ENCODE measurements at places on chromosomes 5 and 9.
A peak's percentile ranks its signal among the peaks of the same experiment; 100 is the strongest.

GRCh38 chr9:38344566-38345324 lies 47.8 kb upstream of the ALDH1B1 start:
- ATAC-seq = no peak

- ATAC-seq = no peak
These were observed 5.5 kb downstream of the ADRB2 start for GRCh38 chr5:148831590-148832565.

- ATAC-seq = no peak
These were observed 103.1 kb upstream of the TSLP start for GRCh38 chr5:110968246-110969005.

DNA sequence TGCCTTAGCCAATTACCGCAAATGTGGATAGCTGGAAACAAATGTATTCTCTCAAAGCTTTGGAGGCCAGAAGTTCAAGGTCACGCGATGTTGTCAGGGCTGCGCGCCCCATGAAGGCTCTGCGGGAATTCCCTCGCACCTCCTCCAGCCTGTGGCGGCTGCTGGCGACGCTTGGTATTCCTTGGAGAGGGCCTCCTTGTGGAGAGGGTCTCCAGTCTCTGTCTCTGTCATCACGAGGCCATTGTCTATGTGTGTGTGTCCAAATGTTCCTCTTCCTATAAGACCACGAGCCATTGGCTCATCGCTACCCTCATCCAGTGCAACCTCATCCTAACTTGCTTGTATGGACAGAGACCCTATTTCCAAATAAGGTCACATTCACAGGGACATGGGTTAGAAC lies 97.5 kb downstream of the ANKRD33B start:
- no peak for ATAC-seq

DNA sequence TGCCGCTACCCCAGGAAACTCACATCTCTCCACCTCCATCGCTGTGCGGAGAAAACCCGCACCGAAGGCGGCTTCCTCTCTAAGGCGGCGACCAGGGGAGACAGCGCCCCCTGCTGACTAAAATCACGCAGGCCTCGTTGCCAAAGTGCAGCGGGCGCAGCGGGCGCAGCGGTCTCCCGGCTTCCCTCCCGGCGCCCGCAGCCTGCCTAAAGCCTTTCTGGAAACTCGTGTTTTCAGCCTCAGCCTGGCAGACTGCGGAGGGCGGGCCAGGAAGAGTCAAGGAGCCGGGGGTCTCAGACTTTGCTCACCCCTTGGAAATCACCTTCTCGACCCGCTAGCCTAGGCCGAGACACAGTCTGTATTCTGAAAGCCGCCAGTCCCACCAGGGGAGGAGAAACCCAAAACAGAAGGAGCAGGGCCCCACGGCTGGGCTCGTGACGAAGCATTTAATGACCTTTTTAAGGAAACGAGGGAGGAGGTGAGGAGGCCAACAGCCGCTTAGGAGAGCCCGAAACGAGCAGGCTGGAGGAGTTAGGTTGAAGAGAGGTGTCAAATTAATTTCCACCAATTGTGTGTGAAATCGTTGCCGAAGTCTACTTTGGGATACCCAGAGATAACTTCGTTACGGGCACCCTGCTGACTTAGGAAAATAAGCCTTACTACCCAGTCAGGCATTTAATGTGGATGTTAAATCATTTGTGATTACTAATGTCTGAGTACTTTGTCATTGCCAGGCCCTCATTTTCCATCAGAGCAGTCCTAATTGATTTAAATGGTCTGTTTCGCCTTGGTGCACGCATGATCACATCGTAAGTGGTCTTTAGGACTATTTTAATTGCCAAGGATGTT lies 7.3 kb upstream of the FOXB2 start:
- peak; percentile 64 for ATAC-seq

- ATAC-seq = no peak
These were observed 66.6 kb upstream of the TAF11L2 start for GRCh38 chr5:17431272-17432050.

GRCh38 chr5:164860896-164861295 lies 1355.5 kb downstream of the MAT2B start:
- no peak for ATAC-seq

DNA sequence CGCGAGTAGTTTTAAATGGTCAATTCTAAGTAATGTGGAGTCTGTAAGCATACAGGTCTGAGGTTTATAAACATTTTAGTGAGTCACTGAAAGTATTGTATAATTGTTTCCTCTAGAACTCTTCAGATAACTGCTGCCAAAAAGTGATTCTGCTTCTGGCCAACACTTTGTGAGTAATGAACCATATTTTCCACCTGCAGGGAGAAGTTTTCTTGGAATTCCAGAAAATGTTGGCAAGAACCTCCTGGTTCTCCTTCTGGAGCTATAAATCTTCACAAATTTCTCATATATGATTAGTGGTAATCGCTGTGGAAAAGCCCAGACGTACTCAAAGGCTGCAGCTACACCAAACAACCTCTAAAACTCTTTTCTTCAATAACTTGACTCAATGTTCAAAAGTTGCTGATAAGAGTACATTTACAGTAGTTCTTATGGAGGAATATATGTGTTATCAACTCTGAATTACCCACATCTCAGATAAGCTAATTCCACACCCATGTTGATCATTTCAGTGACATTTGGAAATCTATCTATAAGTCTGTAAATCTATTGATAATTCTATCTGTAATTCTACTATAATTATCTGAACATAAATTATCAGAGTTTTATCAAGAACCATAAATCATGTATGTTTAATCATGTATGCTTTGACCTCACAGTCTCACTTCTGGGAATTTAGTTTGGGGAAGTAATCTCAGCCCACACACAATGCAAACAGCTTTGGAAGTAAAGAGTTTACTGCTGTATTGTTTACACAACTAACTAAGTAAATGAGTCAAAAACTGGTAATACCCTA lies 74.1 kb downstream of the FNBP1 start:
- ATAC-seq = peak; percentile 74

- ATAC-seq = no peak
These were observed 834.1 kb upstream of the C9orf72 start for GRCh38 chr9:28407351-28407750.

DNA sequence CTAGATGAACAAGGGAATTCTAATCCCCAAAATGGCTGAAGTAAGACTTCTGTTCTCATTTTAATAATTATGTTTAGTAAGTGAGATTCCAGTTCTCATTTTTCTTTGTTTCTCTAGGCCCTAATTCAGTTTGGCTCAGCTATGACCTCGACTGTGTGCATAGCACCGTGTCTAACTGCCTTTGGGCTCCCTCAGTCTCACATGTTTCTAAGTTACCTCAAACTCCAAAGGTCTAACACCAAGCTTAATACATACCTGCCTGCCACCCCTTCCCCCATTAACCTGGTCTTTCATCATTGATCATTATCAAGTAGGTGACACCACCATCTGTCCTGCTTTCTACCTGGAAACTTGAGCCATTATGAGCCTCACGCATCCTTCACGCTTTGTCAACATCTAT lies 273.2 kb downstream of the SAXO1 start:
- no peak for ATAC-seq

GRCh38 chr5:170503990-170504596 lies at the start of gene KCNIP1:
KCNIP1 (plus strand) TSS chr5:170504020.
- ATAC-seq = no peak

GRCh38 chr9:73199448-73199847 lies 47.8 kb downstream of the ANXA1 start:
- ATAC-seq = no peak

- ATAC-seq = no peak
These were observed 116.0 kb downstream of the UNC13B start for GRCh38 chr9:35277628-35278359.

DNA sequence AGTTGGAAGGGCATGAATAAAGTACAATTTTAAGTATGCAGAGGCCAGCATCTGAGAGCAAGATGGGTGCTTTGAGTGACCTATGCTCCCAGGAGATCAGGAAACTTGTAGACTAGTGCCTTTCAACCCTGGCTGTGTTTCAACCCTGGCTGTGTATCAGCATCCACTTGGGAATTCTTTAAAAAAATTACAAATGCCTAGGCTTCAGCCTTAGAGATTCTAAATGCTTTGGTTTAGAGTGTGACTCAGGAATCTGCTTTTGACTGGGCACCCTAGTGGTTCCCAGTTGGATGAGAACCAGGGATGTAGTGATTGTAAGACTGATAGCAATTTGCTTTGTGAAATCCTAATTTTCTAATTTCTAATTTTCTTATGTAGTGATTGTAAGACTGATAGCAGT lies 65.6 kb downstream of the RALGPS1 start:
- no peak for ATAC-seq

DNA sequence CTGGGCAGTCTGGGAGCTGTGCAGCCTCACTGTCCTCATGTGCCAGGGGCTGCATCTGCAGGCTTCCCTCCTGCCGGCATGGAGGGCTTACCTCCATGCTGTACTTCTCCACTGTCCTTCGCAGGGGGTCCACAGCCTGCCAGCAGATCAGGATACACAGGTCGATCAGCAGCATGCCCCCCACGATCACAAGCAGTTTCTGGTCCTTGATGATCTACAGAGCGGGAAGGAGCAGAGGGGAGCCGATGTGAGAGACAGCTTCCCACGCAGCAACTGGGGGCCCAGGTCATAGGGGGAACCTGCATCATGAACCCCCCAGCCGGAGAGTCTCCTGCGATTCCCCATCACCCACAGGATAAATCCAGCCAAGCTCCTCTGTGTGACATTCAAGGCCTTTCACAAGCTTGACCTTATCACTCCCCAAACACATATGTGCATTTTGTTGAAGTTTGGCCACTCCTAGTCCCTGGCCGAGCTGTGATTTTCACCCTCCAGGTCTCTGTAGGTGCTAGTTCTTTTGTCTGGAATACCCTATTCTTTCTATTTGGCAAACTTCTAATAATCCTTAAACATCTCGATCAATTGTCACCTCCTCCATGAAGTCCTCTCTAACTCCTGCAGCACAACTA lies 107.3 kb upstream of the TBC1D2 start:
- ATAC-seq = no peak

DNA sequence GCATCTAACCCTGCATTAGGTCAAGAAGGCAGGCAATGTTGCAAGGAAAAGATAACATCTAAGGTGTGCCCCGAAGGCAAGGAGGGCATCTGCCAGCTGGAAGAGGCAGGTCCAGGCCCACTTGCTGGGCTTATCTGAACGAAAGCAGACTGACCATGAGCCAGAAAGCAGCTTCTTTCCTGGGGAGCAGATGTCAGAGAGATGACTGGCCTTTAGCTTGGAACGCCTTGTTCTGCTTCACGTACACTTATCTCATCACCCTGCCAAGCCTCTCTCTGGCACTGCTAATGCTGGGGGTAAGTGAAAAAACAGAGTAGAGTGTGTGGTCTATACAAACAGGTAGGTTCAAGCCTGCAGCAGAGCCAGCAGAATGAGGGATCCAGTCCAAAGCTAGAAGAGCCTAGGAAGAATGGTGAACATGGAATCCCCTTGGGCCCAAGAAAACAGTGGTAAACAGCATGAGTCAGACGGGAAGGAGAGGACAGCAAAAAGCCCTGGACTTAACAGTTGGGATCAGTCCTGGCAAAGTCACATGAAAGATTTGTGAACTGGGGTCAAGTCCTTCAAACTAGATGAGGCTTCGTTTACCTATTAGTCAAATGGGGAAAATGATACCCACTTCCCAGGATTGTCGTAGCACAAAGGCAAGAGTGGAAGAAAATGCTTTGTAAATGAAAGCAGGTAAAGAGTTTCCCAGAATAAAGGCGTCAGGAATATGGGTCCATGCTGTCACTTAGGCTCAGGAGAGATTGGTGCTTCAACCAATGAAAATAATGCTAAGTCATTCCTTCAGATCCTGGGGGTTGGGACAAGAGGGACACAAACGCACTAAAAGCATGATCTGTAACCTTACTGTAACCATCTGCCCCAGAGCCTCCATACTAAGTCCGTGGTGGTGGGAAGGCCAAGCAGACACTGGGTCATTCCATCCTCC lies 200.9 kb downstream of the SLIT3 start:
- ATAC-seq = no peak

- no peak for ATAC-seq
These were observed 958 bp downstream of the CD180 start for GRCh38 chr5:67195406-67196275.

GRCh38 chr5:145236127-145236526 lies 599.0 kb downstream of the PRELID2 start:
- ATAC-seq = no peak

- peak; percentile 91 for ATAC-seq
These were observed 112.8 kb downstream of the MVB12B start for GRCh38 chr9:126439402-126439765.

DNA sequence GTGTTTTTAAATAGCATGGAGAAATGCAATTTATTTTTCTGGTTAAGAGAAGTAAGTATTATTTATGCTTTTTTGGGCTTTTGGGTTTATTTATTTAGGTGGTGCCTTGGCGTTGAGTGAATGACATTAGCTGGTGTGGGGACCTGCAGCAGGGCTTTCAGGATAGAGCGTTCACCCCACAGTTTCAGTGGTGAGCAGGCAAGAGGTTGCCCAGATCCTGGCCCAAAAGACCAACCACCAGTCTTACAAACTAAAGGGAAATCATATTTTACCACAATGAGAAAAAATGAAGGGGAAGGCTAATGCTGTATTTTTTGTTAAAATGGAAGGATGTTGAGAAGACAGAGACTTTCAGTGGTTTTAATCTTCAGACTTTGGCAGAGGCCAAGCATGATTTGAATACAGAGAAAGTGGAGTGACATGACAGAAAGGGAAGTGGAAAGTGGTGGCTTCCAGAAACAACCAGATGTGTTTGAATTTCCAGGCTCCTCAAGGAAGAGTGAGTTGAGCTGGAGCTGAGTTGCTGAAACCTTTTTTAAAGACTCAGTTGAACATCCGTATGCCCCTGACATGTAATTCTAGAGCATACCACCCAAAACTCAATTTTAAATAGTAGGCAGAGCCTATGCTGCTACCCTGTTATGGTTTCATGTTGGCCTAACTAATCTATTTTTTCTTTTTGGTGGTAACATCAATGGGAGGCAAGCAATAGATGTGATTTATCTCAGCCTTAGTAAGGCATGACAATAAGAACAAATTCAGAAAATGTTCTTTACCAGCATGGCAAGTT lies 94.8 kb downstream of the AOPEP start:
- no peak for ATAC-seq

DNA sequence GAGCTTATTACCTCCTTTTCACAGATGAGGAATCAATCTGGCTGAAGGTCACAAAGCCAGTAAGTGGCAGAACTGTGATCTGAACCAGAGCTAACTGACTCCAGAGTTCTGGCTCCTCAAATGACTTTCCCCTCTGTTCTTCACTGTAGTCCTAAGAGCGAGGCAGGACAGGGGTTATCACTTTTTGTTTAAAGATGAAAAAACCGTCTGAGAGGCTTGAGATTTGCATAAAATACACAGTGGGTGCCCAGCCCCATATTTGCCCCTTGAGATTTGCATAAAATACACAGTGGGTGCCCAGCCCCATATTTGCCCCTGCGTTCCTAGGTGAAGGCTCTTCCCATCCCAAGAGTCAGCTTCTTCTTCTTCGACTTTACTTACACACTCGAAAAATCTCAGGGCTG lies 667 bp downstream of the FBXO10 start:
- no peak for ATAC-seq

- ATAC-seq = no peak
These were observed 3.0 kb downstream of the HNRNPAB start for GRCh38 chr5:178207183-178207916.

DNA sequence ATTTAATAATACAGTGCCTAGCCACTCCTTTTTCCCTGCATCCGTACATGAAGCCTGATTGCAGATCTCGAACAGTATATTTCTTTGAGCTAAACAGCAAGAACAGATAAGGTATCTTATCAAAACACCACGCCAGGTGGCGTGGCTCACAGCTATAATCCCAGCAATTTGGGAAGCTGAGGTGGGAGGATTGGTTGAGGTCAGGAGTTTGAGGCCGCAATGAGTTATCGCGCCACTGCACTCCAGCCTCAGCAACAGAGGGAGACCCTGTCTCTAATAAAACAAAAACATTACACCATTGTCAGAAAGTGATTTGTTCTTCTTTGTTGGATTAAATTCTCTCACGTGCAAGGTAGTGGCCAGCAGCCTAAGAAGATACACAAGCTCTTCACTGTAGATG lies 291.2 kb upstream of the DMRT1 start:
- no peak for ATAC-seq

All from activated CD4-positive, CD25-positive, alpha-beta regulatory T cell treated with anti-CD3 and anti-CD28 coated beads, Interleukin-2, amount 50 U/mL, for 24 hours (primary cell).